CD4-positive, CD25-positive, alpha-beta regulatory T cell (primary cell): ENCODE measurements at places on chromosomes 13 and 19. TPM values are rescaled to one million over a fixed set of nuclear protein-coding genes. Genes with fewer than 3 reads are reported as not detected.
A peak's percentile ranks its signal among the peaks of the same experiment; 100 is the strongest.

- no peak for DNase-seq
Measured at GRCh38 chr13:32008518-32009175, 22.9 kb upstream of the FRY start.

- peak; percentile 73 for DNase-seq
Measured at GRCh38 chr13:50801087-50801931, 42.2 kb downstream of the DLEU7 start.

DNA sequence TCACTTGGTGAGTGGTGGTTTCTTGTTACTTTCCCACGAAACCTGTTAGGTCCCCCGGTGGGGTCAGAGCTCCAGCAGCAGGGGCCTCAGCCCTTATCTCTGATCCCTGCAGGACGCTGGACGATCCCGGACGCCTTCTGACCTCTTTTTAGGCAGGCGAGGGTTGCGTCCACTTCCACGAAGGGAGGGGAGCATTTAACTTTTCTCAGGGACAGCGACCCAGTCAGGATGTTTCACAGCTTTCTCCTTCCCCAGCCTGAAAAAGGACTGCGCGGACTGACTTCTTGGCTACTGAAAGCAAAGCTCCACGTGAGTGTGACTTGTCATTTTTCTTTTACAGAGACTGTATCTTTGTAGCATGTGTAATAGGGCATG, 692 bp downstream of the ZNF234 start:
- DNase-seq, result no peak

GRCh38 chr13:27789153-27789494, 3.2 kb upstream of the GSX1 start:
- DNase-seq, result no peak

DNA sequence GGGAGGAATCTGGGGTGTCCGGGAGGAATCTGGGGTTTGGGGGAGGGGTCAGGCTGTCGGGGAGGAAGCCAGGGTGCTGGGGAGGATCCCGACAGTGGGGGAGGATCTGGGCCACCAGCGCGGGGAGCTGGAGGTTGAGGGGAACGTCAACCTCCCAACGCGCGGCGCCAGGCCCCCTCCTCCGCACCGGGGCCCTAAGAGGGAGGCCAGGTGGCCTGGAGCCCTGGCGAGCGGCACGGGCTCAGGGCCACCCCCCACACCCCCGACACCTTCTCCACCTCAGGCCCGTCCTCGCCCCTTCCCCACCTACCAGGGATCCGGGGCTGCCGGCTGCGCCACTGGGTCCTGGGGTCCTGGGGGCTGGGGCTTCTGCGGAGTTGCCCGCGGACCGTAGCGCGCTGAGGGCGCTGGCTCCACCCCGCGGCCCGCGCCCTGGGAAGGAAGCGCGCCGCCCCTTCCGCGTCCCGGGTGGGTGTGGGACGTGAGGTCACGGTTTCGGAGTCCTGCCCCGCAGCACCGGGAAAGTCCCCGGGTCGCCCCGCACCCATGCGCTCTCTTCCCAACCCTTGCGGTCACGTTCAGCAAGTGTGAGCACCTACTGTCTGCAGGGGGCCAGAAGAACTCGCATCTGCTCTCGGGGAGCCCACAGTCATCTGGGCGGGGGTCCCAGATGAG, at the start of gene TICAM1:
TSS of gene TICAM1 (minus strand) at position 409 of the 675 bp plus-strand sequence. CDS start 13,335 bp downstream, outside the sequence.
- DNase-seq, result peak; percentile 74

- DNase-seq, result no peak
Measured at GRCh38 chr19:44570984-44571684, 41.7 kb upstream of the CEACAM20 start.

DNA sequence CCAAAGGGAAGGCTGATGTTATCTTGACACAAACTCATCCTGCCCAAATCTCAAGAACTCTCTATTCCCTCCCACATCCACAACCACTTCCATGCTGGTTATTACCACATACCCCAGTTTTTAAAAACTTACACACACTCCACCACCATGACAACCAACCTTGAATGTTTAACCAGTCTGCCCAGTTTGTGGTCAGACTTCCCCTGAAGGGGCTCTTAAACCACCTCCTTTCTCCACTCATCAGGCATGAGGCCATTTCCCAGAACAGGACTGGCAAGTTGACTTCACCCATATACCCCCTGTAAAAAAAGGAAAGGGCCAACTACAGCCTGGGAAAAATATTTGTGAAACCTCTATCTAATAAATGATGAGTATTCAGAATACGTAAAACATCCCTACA, 12.4 kb upstream of the ZSCAN4 start:
- DNase-seq, result no peak

DNA sequence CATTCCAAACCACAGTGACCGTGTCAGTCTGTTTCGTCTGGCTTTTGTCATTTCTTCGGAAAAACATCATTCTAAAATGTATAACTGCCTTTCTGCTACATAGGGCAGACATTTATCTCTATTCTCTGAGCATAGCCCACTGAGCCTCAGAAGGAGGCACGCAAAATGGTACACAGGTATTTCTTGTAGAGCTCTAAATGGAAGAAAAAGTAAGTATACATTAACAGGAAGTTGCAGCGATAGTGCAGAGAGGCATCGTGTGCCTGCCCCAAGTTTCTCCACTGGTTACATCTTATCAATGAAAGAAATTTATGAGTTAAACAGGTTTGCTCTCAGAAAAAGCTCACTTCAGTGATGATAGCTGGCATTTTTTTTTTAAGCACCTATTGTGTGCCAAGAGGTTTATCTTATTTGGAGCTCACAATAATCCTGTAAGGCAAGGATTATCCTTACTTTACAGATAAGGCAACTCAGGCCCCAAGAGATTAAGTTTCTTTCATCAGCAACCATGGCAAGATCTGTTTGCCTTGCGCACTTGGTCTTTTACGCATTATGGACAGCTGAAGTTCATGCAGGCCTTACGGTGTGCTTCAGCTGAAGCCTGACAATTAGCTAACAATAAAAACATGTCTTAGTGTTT, 1.2 kb upstream of the RCBTB2 start:
- peak; percentile 51 for DNase-seq

GRCh38 chr13:84607261-84608013, 725.2 kb upstream of the SLITRK1 start:
- no peak for DNase-seq

GRCh38 chr13:23718996-23719395, 148.8 kb downstream of the TNFRSF19 start:
- peak; percentile 12 for DNase-seq

- DNase-seq, result no peak
Measured at GRCh38 chr19:43499042-43499441, 5.5 kb downstream of the PHLDB3 start.

- DNase-seq, result peak; percentile 36
Measured at GRCh38 chr19:53772943-53773342, 51.2 kb downstream of the NLRP12 start.

- no peak for DNase-seq
Measured at GRCh38 chr13:25738342-25739196, 313.2 kb downstream of the SHISA2 start.

DNA sequence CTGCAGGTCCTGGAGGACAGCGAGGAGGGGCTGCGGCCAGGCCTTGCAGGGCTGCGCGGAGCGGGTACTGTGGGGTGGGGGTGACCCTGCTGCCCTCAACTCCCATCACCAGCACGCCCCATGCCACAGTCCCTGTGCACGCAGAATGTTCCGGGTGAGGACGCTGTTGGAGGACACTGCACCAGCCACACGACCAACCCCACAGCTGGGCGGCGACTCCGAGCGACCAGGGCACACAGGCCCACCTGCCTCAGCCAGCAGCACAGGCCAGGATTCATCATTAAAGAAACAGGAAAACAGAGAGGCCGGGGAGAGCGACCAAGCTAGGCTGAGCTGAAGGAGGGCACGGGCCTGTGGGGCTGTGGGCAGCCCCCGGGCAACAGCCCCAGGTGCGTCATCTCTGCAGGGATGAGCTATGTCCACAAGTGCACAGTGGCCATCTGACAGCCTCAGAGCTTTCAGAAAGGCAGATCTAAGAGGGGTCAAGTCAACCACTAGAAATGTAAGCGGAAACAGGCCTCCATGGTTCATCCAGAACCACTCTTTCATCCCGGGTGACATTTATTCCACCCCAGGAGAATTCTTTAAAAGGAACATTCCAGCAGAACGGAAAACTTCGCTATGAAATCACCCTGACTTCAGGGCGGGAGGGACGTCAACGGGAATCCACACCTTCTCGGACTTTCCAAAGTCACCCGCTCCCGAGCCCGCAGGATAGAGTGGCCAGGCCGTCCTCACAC, 1.5 kb downstream of the GAS6 start:
- no peak for DNase-seq

- no peak for DNase-seq
Measured at GRCh38 chr19:50001775-50002174, 23.4 kb downstream of the VRK3 start.

DNA sequence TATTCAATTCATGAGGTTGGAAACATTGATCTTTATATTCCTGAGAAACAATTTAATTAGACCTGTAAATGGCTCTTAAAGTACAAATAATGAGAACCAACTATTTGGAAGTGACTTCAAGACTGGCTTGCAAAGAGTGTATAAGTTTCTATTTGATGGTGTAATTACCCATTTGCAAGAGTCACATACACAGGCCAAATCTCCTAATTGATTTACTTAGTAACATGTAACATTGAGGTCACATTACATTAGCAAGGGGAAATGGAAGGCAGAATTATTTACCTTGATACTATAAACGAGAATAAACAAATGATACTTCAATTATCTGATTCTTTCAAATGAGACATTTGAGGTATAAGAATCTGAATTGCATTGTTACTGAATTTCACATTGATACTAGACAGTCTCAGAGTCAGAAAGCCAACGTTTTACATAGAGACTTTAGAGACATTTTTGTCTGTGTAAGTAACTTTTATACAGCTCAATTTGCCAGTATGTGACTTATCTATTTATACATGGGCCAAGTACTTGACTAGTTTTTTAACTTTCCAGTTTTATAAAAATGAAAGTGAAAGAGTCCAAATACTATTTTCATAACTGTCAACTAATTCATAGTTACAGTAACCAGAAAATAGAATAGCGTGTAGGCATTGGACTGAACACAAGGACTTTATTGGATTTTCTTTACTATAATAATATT, 95.6 kb upstream of the RFC3 start:
- DNase-seq, result peak; percentile 3

DNA sequence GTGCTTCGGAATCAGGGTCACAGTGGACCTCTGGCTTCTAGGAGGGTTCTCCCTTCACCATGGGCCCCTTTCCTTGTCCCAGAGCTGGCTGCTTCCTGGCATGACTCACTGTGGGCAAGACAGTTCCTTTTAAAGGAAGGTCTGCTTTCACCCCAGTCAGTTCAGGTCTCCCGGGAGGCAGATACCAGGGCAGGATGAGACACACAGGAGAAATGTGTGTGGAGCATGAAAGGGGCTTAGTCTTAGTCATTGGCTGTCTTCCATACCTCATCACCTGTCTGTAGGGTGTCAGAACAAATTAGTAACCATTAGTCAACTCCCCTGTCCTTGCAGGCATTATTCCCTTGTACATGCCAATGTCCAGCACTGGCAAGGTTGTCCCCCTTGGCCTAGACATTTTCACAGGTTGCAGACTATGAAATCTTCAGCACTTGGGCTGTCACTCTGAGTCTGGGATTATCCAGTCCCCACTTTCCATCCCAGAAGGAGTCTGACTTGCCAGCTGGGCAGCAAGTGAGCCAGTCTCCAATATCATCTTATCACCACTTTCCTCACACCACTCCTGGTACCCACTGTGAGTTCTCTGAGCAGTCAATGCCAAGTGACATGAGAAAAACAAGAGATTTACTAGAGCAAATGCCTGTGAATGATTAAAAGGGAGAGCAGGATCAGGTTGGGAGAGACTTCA, 76.8 kb upstream of the MEDAG start:
- no peak for DNase-seq

ONECUT3 gene
- not detected for total RNA-seq

FGF22 gene
- 0.81 TPM for total RNA-seq

LRFN3 gene
- total RNA-seq, result 7.7 TPM

CEACAM5 gene
- not detected for total RNA-seq

SELENOV gene
- total RNA-seq, result not detected

FCHO1 gene
- 71.9 TPM for total RNA-seq

KANK2 gene
- total RNA-seq, result 0.74 TPM

PROZ gene
- total RNA-seq, result not detected

NCR1 gene
- total RNA-seq, result not detected

KBTBD6 gene
- 3.8 TPM for total RNA-seq
